ENCODE measurements at places on chromosomes 11 and 22.

- DNase-seq, result no peak
Observed at GRCh38 chr22:31212783-31213629, 908 bp downstream of the LIMK2 start.

- DNase-seq, result no peak
Observed at GRCh38 chr22:30628491-30628890, 7.1 kb upstream of the SLC35E4 start.

- DNase-seq, result peak; percentile 7
Observed at GRCh38 chr11:83836883-83837654, 550.9 kb upstream of the CCDC90B start.

DNA sequence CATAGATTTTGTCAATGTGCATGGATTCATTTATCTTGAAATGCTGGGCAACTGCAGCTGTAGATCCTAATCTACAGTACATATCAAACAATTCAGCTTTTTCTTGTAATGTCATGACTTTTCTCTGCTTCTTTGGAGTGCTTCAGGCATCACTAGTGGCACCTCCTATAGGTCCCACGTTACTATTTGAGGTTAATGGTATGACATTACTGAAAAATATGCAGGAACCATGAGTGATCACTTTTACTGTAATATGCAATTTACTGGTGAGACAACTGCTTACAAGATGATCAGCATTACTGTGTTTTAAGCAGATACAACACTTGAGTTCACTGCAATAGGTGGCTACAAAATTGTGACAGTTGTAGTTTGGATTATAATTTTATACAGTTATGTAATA, 3.0 kb downstream of the CENATAC start:
- DNase-seq, result no peak

DNA sequence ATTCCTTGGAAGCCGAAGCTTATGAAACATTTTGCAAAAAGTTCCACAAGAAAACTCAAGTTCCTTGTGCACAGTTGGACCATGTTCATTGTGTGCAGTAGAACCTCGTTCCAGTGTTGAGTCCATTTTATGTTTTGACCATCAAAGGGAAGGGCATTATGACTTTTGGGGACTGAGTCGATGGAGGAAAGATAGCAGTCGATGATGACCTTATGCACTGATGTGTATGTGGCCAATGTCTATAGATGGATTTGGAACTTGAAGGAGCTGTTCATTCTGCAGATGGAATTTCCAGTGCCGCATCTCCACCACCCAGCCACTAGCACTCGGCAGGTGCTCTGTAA, 71.5 kb upstream of the IGLL5 start:
- DNase-seq, result no peak

- DNase-seq, result no peak
Observed at GRCh38 chr11:74018331-74019005, 9.6 kb upstream of the UCP3 start.

- no peak for DNase-seq
Observed at GRCh38 chr11:125441648-125442410, 54.2 kb downstream of the FEZ1 start.

DNA sequence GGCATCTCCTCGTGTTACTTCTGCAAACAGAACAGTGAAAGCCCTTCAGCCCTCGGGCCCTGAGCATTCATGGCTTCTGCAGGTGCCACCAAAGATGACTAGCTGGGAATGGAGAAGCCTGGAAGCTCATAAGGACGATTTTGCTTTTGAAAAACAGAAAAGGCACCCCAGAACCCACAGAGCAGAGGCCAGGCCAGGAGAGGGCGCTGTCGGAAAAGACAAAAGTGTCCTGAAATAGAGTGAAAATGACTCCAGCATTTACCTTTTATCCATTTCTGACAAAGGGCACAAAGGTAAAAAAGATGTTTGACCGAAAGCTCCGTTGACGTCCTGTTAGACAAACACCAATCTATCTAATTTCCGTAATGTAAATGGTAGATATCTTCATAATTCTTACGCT, 37.6 kb downstream of the ZNF195 start:
- DNase-seq, result no peak

- no peak for DNase-seq
Observed at GRCh38 chr11:10680956-10681487, 12.5 kb downstream of the IRAG1 start.

GRCh38 chr11:67041602-67042001, 15.0 kb upstream of the RHOD start:
- DNase-seq, result no peak

DNA sequence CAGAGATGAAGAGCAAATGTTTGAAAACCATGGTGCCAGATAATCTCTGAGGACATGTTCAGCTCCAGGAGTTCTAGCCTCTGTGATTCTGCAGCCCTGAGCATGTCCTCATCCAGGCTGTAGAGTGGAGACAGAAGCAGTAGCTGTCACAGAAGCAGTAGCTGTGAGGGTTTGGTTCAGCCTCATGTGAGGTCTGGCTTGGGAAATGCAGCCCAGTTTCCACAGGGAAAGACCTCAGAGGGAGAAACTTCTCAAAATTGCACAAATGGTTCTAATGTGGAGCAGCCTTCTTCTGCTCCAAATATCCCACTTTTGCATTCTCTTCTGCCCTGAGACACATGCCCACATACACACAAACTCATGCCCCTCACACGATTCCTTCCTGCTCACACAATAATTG, 48.4 kb downstream of the DBX1 start:
- DNase-seq, result no peak

GRCh38 chr22:49658902-49659280, 168.8 kb downstream of the BRD1 start:
- DNase-seq, result no peak

GRCh38 chr11:5514841-5515240, 1.7 kb downstream of the UBQLNL start:
- DNase-seq, result no peak

GRCh38 chr11:44747836-44748235, 21.1 kb downstream of the TSPAN18 start:
- no peak for DNase-seq

DNA sequence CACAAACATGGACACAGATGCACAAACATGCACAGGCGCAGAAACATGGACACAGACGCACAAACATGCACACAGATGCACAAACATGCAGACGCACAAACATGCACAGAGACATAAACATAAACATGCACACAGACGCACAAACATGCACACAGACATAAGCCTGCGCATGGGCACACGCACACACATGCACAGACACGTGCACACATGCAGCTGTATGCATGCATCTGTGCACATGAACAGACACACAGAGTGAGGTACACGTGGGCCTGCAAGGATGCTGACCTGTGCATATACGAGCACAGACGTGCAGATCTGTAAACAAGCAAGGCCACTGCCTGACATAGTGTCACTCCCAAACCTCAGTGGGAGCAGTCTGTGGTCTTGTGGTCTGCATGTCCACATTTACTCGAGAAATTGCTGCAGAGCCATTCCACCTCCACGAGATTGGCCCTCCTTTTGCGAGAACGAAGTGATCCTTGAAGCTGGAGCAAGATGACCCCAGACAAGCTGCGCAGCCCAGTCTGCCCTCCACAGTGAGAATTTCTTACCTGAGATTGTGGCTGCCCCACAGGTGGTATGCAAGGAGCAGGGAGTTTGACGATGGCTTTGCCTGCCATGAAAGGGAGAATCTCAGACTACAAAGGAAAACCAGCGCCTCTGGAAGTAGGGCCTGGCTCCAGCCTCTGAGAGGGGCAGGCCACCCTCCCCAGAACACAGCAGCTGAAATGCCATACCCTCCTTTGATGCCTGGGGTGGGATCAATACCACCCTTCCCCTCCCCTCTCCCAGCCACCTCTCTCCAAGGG, 299.9 kb downstream of the BRD1 start:
- no peak for DNase-seq

- no peak for DNase-seq
Observed at GRCh38 chr11:107787733-107788132, 70.9 kb downstream of the SLC35F2 start.

GRCh38 chr22:23055449-23056179, 14.7 kb upstream of the GNAZ start:
- no peak for DNase-seq

GRCh38 chr22:45201678-45202332, 38.1 kb downstream of the NUP50 start:
- no peak for DNase-seq

Data from NCI-H1436 treated with DMSO at 0.1 percent for 48 hours (cell line).